ENCODE measurements at places on chromosomes 6 and 20. TPM values are rescaled to one million over a fixed set of nuclear protein-coding genes. Genes with fewer than 3 reads are reported as not detected.
A peak's percentile ranks its signal among the peaks of the same experiment; 100 is the strongest.

DNA sequence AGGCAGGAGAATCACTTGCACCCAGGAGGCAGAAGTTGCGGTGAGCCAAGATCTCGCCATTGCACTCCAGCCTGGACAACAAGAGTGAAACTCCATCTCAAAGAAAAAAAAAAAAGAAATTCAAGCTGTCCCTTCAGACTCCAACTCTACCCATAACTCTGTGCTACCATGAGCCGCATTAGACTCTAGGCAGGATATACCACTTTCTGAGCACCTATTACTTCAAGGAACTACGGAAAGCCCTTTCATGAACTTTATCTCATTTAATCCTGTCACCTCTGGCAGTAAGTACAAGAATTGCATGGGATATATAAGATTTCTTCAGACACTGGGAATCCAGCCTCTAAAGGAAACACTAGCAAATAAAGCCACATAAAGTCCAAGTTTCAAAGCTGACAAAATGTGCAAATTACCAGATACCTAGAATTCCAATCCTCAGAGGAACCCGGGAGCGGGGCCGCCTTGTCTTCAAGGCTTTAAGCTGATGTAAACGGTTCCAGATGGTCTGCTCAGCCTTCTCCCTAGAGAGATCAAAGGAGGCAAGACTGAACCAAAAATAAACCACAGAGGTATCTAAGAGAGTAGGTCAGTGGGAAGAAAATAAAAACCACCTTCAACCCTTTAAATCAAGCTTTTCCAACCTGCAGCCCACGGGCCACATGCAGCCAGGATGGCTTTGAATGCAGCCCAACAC is 9.4 kb downstream of the CDK5RAP1 start:
- no peak overlapping the region for H3K4me3 ChIP-seq
- no peaks in the 10 kb centered on the region for H3K4me1 ChIP-seq
- no peak for DNase-seq
- no peak overlapping the region for H3K27ac ChIP-seq
- H3K36me3 ChIP-seq = peaks cover 61% of the 10 kb centered on the region

GRCh38 chr6:7628909-7629308 is 38.9 kb downstream of the SNRNP48 start:
- H3K27me3 ChIP-seq = peaks cover 6% of the 10 kb centered on the region
- no peak for DNase-seq
- H3K36me3 ChIP-seq = no peaks in the 10 kb centered on the region
- no peak overlapping the region for H3K4me3 ChIP-seq
- no peaks in the 10 kb centered on the region for H3K4me1 ChIP-seq
- no peak overlapping the region for H3K27ac ChIP-seq

DNA sequence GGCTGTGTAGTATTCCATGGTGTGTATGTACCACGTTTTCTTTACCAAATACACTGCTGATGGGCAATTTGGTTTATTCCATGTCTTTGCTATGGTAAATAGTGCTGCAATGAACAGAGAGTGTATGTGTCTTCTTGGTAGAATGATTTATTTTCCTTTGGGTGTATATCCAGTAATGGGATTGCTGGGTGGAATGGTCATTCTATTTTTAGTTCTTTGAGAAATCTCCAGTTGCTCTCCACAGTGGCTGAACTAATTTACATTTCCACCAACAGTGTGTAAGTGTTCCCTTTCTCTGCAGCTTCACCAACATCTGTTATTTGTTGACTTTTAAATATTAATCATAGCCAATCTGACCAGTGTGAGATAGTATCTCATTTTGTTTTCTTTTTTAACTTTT is 13.9 kb downstream of the CST9L start:
- H3K36me3 ChIP-seq = no peaks in the 10 kb centered on the region
- H3K27me3 ChIP-seq = no peaks in the 10 kb centered on the region
- H3K27ac ChIP-seq = no peak overlapping the region
- no peak for DNase-seq
- H3K4me1 ChIP-seq = no peaks in the 10 kb centered on the region
- no peak overlapping the region for H3K4me3 ChIP-seq

- peak overlapping the region; percentile 26 for H3K27ac ChIP-seq
- no peak overlapping the region for H3K4me3 ChIP-seq
- no peak for DNase-seq
- H3K36me3 ChIP-seq = peaks cover 7% of the 10 kb centered on the region
- peaks cover 43% of the 10 kb centered on the region for H3K4me1 ChIP-seq
Observed at GRCh38 chr20:41011551-41012067, 17.0 kb upstream of the TOP1 start.

Gene SIRPB2
- not detected for total RNA-seq

Gene TRIM38
- 29.5 TPM for total RNA-seq

Gene RSPH9
- total RNA-seq = not detected

All from activated T-helper 2 cell treated with anti-CD3 and anti-CD28 coated beads, Interferon-gamma antibody, Interleukin-2, Interleukin-4, amounts not matched to agents 10 μg/mL and 5 μg/mL and 100 μg/mL, durations not matched to agents 14 hours and 24 hours and 36 hours (primary cell).